Stimulated activated CD4-positive, alpha-beta T cell treated with anti-CD3 and anti-CD28 coated beads, TNF-alpha, amount 100 ng/mL, for 1 hour (primary cell): ENCODE measurements at places on chromosomes 16 and 17.

GRCh38 chr16:87712184-87712762 is 53.5 kb downstream of the KLHDC4 start:
- no peak for DNase-seq

DNA sequence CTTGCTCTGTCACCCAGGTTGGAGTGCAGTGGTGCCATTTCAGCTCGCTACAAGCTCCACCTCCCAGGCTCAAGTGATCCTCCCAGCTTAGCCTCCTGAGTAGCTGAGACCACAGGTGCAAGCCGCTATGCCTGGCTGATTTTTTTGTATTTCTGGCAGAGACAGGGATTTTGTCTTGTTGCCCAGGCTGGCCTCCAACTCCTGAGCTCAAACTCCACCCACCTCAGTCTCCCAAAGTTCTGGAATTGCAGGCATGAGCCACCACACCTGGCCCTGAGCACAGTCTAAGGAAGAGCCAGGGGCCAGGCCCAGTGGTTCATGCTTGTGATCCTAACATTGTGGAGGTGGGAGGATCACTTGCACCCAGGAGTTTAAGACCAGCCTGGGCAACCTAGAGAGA is 21.8 kb upstream of the BCO1 start:
- DNase-seq = no peak

DNA sequence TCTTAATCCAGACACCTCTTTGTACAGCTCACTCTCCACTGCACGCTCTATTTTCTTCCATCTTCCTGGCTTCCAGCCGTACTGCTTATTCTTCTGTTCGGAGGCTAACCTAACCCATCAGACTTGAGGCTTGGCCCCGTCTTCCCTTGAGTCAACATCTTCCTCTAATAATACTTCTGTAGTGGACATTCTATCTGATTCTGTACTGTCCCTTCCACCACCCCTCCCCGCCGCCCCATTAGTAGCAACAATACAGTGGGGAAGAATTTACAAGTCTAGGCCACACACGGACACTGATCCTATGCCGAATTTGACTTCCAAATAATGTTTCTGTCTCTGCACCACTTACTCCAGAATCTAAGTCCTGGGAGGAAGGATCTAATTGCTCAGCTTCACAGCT is 86.0 kb upstream of the TNRC6A start:
- no peak for DNase-seq

- no peak for DNase-seq
These were observed 1.2 kb upstream of the P2RX1 start for GRCh38 chr17:3917391-3917931.
